K562 (cell line): ENCODE measurements at places on chromosomes 16 and 17.

DNA sequence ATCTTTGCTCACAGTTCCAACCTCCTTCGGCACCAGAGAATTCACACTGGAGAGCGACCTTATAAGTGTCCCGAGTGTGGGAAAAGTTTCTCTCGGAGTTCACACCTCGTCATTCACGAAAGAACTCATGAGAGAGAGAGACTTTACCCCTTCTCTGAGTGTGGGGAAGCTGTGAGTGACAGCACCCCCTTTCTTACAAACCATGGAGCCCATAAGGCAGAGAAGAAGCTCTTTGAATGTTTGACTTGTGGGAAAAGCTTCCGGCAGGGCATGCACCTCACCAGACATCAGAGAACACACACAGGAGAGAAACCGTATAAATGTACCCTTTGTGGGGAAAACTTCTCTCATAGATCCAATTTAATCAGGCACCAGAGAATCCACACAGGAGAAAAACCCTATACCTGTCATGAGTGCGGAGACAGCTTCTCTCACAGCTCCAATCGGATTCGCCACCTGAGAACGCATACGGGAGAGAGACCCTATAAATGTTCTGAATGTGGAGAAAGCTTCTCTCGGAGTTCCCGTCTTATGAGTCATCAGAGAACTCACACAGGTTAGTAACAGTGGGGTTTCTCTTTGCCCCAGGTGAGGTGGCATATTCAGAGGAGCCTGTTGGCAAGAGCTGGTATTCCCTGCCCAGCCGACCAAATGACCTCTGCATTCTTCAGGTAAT, 6.8 kb downstream of the ZNF263 start:
- DNase-seq = no peak

DNA sequence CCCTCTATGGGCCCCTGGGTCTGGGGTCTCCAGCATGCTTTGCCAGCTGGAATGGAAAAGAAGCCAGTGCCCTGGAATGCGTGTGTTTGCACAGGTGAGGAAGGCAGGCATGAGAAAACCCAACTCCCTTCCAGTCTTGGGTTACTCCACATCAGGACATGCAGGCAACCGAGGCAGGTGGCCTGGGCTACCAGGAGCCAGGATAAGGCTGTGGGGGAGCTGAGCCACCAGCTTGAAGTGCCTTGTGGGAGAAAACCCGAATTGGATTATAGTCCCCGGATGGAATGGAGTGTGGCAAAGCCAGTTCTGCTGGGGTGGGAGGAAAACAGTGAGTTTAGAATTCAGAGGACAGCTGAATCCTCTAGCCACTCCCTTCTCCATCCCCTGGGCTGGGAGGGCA, 7.2 kb downstream of the SRCIN1 start:
- DNase-seq = peak; percentile 91

- no peak for DNase-seq
These were observed 18.2 kb downstream of the VMP1 start for GRCh38 chr17:59725691-59726090.

GRCh38 chr16:79587897-79588296, 12.6 kb downstream of the MAF start:
- no peak for DNase-seq

GRCh38 chr16:17359788-17360390, 110.9 kb downstream of the XYLT1 start:
- DNase-seq = no peak

DNA sequence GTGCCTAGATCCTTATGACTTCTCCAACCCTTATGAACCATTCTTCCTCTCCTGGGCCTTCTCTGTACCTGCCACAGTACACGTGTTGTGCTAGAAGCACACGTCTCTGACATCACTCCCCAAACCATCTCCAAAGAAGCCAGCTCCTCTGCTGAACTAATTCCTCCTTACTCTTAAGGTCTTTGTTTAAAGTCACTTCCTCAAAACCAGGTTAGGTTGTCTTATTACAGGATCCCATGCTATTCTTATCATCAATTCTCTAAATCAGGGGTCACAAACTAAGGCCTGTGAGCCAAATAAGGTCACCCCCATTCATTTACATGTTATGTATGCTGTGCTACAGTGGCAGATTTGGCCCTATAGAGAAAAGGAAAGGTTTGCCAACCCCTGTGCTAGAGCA, 4.0 kb downstream of the SUPT6H start:
- DNase-seq = no peak

- no peak for DNase-seq
These were observed 49.8 kb upstream of the SCNN1B start for GRCh38 chr16:23252310-23252709.
